ENCODE measurements at places on chromosomes 16 and 17.
A peak's percentile ranks its signal among the peaks of the same experiment; 100 is the strongest.

- no peak for DNase-seq
These were observed 13.3 kb upstream of the ACSF3 start for GRCh38 chr16:89080196-89080853.

DNA sequence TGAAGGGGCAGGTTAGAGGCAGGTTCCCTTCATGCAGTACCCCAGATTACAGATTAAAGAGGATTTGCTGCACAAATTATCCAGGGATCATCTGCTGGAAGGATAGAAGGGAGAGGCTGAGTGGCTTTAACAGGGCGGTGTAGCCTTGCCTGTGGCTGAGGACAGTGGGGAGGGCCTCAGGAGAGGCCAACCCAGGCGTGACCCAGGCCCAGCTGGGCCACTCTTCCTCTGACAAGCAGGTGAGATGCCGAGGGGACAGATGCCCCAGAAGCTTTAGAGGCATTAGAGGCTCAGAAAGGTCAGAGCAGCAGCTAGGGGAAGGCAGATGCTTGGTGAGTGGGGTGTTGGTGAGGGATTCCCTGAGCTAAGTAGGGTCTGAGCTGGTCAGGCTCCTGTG lies 18.1 kb upstream of the MTMR4 start:
- no peak for DNase-seq

DNA sequence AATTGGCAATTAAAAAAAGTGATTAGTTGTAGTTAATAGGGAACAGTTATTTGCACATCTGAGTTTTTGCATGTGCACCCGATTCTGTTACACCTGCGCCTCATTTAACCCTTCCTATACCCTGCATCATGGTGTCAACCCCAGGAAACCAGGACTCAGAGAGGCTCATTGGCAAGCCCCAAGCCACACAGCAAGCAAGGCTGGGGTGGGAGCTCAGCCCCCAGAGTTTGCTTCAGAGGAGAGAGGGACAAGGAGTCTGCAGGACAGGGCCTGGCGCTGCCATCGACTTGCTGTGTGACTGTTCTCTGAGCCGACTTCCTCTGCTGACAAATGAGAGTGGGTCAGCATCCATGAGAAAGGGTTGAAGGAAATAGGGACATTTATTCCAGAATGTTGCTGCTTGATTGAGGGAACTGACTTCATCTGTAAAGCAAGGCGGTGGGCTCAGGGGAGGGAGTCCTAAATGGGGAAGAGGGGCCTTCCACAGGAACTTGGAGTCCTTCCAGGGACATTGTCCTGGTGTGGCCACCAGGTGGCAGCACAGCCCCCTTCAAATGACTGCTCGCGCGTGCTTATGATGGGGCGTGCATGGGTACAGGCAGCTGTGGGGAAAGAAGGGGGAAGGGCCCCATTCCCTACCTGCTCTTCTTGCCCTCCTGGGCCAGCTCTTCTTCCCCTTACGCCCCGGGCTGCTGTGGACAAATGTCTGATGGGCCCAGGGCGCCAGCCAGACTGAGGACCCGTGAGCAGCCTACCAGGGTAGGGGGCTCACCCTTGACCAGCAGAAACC lies 51.6 kb downstream of the NT5M start:
- DNase-seq = peak; percentile 65

DNA sequence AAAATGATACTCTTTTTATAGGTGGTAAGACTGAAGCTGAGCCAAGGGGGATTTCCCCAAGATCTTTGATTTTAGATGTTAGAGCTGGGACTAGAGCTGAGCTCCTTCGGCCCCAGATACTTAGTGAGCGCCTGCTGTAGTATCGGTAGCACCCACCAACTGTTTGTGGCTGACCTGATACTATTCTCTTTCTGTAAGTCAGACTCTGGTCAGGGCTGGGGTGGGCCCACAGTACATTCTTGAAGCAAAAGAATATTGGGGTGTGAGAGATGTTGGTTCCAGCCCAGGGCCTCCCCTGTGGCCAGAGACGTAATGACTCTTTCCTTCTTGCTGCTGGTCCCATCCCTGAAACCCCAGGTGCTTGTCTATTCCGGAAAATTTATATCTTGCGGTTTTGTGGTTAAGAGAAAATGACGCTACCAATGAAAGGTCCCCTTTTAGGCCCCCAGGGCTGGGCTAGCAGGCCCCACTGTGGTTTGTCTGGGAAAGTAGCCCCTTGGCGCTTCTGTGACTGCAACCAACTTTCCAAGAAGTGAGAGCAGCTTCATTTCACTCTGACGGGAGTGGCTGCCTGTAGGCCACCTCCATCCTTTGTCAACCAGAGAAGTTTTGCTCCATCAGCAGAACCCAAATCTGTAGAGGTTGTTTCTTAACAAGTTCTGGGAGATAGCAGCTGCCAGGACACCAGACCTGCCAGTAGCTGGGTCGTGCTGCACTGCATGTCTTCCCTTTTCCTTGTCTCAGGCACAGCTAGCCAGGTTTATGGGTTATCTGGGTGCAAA lies 86.4 kb upstream of the LGALS9 start:
- no peak for DNase-seq

- peak; percentile 88 for DNase-seq
These were observed 75.8 kb downstream of the WNT3 start for GRCh38 chr17:46742565-46743270.

DNA sequence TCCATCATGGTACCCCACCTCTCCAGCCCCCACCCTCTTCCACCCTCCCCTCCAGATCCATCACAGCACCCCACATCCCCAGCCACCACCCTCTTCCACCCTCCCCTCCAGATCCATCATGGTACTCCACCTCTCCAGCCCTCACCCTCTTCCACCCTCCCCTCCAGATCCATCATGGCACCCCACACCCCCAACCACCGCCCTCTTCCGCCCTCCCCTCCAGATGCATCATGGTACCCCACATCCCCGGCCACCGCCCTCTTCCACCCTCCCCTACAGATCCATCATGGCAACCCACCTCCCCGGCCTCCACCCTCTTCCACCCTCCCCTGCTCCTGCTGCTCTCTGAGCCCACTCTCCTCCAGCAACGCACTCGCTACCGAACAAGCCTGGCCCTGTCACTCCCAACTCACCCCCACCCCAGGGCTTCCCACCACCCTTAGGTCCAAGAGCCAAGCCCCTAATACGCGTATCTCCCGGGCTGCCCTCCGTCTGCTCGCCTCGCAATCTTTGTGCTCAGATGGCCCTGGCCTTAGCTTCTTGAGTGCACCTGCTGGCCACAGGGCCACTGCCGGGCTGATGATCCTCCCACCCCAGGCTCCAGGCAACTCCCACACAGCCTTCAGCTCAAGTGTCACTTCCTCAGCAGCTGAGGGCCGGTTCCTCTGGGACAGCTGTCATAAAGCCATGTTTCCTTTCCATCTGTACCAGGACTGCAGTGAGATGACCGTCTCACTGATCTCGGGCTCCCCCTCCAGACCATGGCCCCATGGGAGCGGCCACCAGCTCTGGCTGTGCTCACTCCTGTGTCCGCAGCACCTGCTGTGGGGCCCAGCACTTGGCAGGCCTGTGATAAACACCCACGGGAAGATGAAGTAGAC lies 25.5 kb downstream of the KDM8 start:
- DNase-seq = no peak

GRCh38 chr17:49889500-49889899 lies 41.6 kb upstream of the TAC4 start:
- no peak for DNase-seq

GRCh38 chr17:82177761-82178498 lies 34.7 kb downstream of the CCDC57 start:
- DNase-seq = no peak

DNA sequence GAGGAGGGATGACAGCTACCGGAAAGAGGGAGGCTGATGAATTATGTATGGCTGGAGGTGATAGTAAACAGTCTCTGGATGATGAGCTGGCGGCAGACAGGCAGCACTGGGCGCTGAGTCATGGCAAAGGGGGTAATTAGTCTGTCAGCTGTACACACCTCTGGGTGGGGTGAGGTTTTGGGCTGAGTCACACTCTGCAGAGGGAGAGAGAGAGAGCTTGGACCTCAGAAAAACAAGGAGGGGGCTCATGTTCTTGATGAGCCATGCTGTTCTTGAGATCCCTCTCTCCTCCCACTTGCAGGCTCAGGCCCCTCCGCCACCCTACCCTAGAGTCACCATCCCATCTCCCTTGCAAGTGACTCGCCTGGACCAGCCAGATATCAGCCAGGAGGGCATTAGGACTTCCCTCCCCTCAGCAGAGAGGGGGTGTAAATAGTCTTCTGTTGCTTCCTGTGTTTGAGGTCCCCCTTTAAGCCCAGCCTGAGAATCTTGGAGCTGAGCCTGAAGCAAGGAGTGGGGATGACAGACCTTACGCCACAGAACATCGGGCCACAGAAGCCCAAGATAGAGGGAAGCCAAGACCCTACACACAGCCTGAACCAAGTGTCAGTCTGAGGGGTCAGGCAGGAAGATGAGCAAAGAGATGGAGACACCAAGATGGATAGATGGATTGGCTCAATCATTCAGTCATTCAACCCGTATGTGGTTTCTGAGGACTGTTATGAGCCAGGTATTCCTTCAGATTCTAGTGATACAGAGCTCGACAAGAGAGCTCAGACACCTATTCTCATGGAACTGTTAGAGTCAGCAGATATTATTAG lies 383.2 kb upstream of the CCL2 start:
- no peak for DNase-seq

DNA sequence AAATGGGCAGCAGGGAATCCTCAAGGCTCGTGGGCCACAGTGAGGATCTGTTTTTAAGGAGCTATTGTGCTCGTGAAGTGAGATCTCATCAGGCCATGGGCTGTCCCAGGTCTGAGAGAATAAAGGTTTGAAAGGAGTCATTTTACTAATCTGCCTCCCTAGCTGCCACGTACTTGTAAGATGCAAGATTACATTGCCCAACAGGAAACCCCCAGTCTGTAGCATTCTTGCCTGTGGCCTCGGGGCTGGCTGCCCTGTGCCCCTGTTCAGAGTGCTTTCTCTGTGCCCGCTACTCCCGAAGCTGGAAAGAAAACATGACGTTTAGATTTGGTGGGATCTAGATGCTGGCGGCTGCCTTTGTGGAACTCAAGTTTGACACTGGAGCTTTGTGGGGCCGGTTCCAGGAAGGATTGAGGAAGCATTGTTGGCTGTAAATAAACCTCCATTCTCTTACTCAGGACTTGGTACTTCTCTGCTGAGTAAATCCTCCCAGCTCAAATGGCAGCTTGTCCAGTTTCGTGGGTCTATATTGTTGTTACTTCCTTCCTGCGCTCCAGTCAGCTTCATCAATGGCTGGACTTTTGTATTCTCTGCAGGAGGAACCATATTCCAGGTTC lies 21.2 kb downstream of the SAP30BP start:
- DNase-seq = no peak

DNA sequence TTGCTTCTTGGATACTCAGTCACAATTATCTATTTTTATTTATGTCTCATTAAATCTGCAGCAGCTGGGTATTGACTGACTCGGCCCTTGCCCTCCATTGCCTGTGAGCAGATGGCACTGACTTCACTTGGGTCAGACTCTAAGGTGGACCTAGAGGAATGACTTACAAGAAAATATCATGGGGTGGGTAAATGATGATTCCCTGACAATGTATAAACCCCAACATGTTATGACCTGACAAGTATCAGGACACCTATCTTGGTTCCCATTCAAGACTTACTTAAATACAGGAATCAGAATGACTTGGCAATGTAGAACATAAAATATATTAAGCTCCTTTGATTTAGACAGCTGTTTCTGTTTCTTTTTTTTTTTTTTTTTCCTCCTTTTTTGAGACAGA lies 953.5 kb downstream of the CDH11 start:
- no peak for DNase-seq

DNA sequence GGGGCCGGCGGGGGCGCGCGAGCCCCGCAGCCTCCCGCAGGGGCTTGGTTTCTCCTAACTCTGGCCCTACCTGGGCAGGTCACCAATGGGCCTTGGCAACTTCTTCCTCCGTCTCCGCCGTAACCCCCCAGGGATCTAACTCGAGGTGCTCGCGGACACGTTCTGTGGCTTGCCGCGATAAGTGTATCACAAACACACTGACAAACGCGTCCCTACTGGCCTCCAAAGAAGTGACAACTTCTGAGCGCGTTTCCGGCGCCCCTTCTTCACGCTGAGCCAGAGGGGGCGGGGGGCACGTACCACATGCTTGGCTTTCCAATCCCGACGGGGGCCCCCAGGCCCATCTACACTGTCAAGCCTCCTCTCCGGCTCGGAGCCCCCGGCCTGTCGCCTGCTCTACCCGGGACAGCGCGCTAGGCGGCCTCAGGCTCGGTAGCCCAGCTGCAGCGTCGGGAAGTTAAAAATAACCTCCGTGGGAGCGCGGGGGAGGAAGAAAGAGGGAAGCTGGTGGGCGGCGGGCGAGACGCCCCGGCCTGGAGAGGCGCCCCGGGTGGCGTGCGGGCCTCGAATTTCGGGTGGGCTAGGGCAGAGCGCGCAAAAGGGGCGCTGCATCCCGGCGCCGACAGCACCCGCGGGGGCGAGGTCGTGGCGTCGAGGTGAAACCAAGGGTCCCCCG lies 725 bp upstream of the SPHK1 start:
- peak; percentile 35 for DNase-seq

DNA sequence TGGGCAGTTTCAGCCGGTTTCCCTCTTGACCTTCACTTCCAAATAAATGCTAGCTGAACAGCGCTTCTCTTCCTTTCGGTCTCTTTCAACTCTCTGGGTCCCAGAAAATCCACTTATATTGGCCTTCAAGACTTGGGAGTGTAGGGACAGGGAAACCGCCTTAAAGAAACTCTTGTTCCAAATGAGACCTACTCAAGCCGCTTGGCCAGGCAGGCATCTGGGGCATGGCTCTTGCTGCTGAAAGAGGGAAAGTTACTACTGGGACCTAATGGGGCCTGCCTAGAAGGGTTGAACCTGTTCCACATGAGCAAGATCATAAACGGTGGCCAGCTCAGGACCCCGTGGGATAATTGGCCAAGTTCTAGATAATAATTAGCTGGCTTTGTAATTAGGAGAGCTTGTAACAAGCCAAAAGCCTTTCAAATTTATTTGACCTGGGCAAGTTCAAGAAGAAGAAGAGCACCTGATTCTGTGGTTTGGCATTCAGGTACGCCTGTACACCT lies 13.2 kb downstream of the CDH1 start:
- no peak for DNase-seq

DNA sequence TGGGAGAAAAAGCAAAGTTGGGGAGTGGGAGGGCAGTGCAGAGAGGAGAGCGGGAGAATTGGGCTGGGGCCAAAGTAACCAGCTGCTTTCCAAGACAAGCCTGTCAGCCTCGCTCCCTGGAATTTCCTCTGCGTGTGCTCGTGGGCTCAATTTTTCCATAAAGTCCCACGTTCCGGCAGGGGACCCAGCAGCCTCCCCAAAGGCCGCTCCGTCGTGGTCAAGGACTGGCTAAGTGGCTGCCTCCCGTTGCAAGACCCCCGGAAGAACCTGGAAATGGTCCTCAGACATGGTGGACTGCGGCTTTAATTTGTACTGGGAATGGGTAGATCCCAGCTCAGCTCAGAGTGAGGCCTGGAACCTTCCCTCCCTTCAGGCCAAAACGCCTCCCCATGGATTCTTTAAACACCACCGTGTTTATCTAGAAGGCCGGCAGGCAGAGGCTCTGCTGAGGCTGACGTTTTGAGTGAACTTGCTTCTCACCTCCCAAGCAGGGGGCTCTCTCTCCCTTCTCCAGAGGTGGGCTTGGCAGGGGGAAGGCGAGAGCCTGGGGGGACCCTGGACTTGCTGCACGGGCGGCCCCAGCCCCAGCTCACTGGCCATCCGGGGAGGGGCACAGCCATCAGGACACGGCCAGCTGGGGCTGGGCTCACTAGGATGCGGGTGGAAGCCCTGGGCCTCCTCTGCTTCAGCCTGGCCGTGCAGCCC lies 190.0 kb downstream of the C16orf95 start:
- no peak for DNase-seq

Measured in ACHN (cell line).